Smooth muscle cell of the brain vasculature (primary cell): ENCODE measurements at places on chromosomes 13 and 19.

DNA sequence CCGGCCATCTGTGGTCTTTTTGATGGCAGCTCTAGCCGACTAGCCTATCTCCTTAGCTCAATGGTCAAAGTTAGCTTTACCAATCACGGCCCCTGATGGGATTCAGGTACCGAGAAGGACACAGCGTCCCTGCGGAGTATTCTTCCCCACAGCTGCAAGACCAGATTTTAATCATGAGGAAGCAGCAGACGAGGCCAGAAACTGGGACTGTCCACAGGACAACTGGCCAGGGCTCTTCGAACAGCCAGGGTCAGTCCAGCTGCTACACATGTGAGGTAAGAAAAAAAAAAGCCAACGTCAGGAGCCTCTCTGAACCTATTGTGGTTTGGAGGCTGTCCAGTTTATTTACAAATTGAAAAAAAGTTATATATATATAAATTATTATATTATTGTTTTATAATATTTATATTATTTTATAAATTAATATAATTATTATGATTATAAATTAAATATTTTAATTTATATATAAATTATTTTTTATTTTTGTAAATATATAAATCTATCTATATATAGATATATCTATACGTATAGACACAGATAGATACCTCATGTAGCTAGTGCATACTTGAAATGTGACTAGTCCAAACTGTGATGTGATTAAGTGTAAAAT is 10.8 kb downstream of the RINL start:
- DNase-seq, result no peak

DNA sequence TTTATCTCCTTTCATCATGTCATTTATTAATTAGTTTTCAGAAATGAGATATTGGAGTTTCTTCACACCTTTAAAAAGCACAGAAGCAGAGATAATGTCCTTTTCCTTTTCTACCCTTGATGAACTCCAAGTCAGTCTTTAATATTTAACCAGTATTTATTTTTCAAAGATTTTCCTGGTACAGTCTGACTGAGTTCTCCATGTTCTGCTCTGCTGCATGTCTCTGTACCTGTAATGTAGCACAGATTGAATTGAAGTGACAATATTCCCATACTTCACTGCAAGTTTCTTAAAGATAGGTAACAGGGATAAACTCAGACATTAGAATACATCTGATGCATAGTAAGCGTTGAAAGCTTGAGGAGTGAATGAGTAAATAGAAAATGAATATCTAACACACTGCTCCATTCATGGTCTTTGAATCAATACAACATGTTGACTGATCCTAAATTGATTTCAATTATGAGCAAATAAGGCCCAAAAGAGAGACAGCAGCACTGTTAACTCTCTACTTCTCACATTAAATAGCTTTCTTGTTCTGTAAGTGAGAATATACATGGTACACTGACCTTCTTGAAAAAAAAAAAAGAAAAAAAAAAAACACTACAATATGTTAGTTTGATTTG is 1323.6 kb upstream of the PRR20A start:
- no peak for DNase-seq

DNA sequence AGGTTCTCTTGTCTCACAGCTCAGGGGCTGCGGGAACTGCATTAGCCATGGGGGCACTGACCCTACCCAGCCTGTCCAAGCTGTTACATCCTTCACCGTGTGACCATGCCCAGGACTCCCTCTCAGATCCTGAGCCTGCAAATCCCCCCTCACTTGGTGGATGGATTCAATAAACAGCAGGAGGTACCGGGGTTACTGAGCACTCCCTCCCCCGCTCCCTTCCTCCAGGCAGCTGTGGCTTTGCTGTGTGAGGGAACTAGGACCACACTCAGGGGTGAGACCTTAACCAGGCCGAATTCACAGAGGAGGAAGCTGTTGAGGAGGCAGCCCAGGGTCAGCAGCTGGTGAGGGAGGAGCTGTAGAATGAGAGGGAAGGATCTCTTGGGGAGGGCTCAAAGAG is 27.0 kb upstream of the CEACAM1 start:
- DNase-seq, result no peak

DNA sequence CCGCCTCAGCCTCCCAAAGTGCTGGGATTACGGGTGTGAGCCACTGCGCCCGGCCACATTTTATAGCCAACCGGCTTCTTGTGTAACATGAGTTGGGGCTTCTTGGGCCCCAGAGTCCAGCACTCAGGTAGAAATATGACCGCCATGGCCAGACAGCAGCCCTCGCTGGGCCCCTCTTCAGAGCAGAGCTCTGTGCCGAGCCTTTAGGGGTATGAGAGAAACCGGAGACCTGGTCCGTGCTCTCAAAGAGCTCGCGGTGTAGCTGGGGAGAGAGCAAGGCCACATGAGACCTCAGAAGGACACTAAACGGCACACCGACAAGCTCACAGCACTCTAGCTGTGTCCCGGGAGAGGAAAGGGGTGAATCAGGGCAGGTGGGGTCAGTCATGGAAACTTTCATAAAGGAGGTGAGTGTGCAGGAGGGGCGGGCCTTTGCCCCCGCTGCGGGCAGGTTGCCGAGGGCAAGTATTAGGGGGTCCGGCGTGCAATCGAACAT is 15.8 kb downstream of the ACTN4 start:
- no peak for DNase-seq

DNA sequence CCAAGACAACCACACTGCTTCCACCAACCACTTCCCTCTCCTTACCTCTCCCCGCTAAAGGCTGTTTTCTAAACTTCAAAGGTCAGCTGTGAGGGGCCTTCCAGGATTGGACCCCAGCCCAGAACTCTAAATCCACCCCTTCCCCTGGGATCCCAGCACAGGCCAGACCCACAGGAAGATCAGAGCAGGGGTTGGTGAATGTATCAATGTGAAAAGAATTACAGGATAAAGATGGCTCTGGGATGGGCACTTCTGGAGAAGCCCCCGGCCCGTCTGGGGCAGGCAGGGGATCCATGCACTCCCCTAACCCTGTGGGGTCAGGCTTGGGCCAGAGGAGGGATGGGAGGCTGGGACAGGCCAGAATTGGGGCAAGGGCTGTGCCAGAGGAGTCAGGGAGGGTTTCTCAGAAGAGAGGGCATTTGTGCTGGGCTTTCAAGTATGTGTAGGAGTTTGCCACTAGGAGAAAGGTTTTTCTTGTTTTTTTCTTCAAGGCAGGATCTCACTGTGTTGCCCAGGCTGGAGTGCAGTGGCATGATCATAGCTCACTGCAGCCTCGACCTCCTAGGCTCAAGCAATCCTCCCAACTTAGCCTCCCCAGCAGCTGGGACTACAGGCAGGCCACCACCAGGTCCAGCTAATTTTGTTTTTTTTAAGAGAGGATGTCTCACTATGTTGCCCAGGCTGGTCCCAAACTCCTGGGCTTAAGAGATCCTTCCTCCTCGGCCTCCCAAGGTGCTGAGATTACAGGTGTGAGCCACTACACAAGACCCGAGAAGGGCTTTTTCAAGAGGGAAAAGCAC is 1.0 kb upstream of the MEF2B start:
- no peak for DNase-seq

DNA sequence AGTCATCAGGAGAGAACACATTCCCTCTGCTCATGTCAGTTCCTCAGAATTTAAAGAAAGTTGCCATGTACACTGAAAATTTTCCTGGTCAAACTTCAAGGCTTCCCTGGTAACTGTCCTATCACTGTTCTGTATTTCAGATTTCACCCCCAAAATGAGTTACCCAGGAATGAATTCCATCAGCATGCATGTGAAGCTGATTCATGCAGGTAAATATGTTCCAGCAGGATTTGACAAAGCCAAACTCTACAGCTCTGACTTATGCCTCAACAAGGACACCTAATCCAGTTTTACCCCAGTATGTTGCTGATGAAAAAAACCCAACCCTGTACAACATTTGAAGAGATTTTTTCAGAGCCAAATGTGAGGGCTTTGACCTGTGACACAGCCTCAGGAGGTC is 21.5 kb downstream of the LIG4 start:
- DNase-seq, result no peak

DNA sequence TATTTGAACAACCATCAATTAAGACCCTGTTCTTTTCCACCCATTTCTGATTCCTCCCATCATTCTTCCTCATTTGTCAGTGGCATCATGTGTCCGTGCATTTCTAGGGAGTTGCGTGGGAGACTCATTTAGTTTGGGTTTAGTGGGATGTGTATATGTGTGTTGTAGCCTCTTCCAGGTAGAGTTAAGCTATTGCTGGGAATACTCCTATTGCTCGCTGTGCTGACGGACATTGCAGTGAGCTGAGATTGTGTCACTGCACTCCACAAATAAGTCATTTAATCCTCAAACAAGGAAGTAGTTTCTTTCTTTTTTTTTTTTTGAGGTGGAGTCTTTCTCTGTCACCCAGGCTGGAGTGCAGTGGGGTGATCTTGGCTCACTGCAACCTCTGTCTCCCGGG is 42.2 kb upstream of the RCBTB2 start:
- no peak for DNase-seq

DNA sequence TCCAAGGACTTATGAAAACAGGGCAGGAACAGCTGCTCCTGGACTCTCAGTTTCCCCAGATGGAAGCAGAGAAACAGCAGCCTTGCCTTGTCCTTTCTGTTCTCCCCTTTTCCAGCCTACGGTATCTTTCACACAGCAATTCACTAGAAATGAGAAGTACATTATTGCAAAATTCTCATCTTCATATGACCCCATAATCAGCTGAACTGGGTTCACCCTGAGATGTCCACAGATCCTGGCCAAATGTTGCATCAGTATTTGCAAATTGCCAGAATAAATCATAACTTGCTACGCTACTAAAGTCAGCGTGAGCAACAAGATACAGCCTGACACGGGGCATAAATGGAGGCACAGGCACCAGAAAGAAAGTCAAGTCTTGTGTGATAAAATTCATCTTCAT is 16.1 kb downstream of the VSTM1 start:
- DNase-seq, result no peak

DNA sequence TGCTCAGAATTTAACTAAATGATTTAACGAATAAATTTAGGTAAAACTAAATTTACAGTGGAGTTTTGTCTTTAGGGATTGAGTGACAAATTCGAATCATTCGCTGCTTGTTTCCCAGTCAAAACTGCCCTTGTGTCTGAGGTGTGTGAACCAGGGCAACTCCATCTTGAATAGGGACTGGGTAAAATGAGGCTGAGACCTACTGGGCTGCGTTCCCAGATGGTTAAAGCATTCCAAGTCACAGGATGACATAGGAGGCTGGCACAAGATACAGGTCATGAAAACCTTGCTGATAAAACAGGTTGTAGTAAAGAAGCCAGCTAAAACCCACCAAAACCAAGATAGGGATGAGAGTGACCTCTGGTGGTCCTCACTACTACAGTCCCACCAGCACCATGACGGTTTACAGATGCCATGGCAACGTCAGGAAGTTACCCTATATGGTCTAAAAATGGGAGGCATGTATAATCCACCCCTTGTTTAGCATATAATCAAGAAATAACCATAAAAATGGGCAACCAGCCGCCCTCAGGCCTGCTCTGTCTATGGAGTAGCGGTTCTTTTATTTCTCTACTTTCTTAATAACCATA is 10.2 kb upstream of the ANKRD10 start:
- DNase-seq, result no peak

- DNase-seq, result no peak
Measured at GRCh38 chr19:41626877-41627276, at the start of gene CEACAM4. Gene CEACAM4 (minus strand): TSS chr19:41627074. CDS start chr19:41626963, 111 bp downstream.

DNA sequence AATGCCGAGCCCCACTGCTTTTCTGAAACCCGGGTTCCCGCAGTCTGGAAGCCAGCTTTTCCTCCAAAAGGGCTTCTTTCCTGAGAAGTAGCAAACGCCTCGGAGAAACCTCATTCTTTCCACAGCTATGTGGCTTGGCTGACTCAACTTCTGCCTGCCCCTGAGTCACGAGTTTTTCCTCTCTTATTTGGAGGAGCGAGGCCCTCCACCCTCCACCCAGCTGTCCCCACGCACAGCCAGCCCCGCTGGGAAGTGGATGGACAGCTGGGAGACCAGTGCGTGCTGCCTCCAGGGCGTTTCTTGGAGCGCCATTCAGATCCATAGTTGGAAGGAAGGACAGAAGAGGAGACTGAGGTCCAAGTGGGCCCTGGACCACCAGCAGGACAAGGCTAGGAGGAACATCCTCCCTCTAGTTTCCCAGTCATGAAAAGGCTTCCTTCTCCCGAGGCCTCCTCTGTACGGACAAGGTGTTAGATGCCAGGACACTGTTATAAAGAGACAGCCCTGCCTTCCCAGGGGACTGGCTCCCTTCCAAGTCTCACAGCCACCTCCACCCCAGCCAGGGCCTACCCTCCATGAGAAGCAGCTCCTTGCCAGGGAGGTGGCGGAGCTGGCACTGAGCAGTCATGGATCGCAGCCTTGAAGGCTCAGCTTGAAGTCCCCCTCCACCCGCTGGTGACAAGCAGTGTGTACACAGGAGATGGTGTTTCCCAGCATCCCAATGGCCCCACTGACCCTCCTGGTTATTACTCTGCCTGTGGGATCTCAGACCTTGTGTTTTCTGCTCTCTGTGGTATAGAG is 2.5 kb upstream of the PLEKHF1 start:
- DNase-seq, result no peak

DNA sequence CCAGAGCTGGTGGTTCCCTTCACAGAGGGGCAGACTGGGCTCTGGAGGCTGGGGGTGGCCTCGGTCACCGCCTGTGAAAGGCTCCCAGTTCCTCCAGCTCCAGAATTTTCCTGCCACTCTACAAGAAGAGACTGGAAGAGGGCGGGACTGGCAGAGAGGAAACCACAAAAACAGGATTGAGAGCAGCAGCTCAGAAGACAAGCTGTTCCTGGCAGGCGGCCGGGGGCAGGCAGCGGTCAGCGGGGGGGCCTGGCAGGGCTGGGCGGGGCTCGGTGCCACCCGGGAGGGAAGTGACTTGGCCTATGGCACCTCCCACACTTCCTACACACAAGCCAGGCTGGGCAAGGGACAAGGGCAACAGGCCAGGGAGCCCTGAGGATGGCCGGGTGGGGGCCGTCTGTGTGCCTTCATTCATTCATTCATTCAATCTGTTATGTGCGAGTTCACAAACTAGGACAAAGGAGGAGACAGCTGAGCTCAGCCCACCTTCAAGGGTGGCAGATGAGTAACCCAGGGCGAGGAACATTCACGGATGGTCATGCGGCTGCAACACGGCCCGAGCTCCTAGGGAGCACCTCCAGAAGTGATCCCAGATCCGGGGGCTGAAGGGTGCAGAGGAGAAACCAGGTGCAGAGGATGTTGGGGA is 16.9 kb upstream of the BTBD2 start:
- DNase-seq, result no peak

- no peak for DNase-seq
Measured at GRCh38 chr13:30884543-30884942, 21.5 kb upstream of the MEDAG start.

GRCh38 chr19:54178581-54179261 is 5.8 kb upstream of the TMC4 start:
- DNase-seq, result no peak

DNA sequence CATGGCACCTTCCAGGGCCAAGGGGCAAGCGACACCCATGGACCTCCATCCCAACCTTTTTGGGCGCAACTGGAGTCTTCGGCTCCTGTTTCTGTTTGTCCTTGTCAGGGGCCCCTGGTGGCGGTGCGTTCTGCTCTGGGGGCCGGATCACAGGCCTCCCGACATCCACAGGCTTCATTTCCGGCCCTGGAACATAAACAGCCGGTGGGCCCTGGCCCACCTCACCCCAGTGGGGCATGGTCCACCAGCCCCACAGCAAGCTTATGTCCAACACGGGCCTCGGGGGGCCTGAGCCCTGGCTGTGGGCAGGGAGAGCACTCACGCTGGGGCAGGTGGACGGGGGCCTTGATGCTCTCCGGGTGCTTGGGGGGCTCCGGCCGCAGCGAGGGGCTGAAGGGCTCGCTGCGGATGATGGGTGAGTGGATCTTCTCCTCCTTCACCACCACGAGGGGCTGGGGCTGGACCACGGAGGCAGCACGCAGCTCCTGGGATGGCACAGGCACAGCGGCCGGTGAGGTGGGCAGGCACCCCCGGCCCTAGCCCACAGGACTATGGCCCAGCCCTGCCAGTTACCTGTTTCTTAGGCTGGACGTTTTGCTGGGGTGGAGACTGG is 7.2 kb upstream of the EPHX3 start:
- DNase-seq, result no peak
